ENCODE measurements at places on chromosomes 2 and 18. TPM values are rescaled to one million over a fixed set of nuclear protein-coding genes. Genes with fewer than 3 reads are reported as not detected.

Gene HOXD3
- total RNA-seq, result not detected

GRCh38 chr2:226334981-226335720 lies 464.5 kb downstream of the IRS1 start:
- DNase-seq, result no peak

Gene COPS8
- total RNA-seq, result 39.9 TPM

DNA sequence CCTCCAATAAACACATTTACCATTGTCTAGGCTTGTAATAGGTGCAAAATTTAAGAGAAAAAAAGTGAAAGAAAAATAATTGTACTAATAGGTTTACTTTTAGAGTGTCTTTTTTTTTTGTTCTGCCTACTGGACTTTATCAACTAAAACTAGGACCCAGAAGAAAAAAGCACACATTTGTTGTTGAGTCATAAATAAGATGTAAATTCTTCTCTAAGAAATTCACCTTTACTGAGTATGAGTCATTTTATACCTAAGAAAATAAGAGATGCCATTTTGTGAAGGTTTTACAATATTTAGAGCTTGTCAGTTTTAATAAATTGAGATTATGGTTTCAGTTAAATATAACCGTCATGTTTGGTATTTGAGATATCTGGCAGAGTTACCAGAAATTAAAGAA lies 19.2 kb downstream of the FARP2 start:
- no peak for DNase-seq

GRCh38 chr2:19874726-19875125 lies 27.1 kb downstream of the TTC32 start:
- DNase-seq, result no peak

- no peak for DNase-seq
These were observed 63.5 kb upstream of the CTLA4 start for GRCh38 chr2:203804070-203804469.

- no peak for DNase-seq
These were observed 94.5 kb downstream of the MTCL1 start for GRCh38 chr18:8799596-8800441.

DNA sequence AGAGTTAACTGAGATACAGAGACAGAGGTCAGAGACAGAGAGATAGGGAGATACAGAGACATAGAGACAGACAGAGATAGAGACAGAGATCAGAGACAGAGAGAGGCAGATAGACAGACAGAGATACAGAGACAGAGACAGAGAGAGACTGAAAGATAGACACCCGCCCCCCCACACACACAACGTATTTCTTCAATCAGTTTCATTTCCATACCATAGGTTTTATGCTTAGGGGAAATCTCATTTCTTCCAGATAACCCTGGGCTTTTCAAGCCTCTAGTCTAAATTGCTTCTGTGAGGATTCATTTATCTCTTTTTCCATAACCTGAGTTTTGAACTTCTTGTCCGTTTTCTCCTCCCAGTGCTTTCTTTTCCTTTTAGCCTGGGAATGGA lies 94.6 kb downstream of the CD8B2 start:
- DNase-seq, result no peak

Gene SMCHD1
- 171 TPM for total RNA-seq

Gene EVX2
- total RNA-seq, result not detected

Gene FAM161A
- total RNA-seq, result 3.8 TPM

- no peak for DNase-seq
These were observed 52.2 kb upstream of the BCL2L11 start for GRCh38 chr2:111068435-111069058.

Gene SNED1
- total RNA-seq, result 14.5 TPM

DNA sequence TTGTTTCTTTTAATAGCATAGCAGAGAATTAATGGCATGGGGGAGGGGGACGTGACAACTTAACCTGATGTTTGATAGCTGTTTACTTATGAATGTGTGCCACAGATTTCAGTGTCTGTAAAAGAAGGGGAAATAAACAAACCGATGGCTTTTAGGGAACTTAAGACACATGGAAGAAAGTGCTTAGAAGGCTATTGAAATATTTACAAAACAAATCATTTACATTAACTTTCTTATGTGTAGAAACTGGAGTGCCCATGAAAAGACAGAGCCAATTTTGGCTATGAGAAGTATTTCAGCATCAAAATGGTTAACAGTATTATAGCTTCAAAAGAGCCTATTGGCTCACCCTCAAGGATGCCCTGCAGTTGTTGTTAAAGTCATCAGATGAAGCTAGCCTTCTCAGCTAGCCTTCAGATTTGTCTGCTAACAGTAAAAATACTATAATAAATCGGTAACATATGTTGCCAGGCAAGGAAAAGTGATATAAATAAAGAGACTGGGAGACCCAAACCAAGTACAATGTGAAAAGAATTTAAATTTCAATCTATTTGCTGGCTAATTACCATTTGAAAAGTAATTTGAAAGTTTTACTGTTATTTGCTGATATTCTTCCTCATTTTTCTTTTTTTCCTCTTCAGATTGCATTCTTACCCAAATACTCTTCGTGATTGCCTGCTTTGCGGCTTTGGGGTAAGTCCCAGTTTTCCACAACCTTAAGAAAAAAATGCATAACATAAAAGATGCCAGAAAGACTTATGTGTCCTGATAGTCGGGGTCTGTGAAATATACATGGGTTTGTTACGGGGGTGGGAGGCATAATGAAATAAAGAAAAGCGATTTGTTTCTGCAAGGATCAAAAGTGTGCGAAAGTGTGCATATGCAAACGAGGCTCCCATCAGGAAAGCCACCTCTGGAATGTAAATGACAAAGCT lies 256.4 kb downstream of the MEIS1 start:
- no peak for DNase-seq

Gene GPR75
- 2.9 TPM for total RNA-seq

Gene IL1RL1
- not detected for total RNA-seq

Gene ZC3H6
- 21.3 TPM for total RNA-seq

GRCh38 chr2:131521961-131522781 lies 5.5 kb upstream of the CCDC74A start:
- DNase-seq, result no peak
